PC-3 (cell line): ENCODE measurements at places on chromosomes 2 and 18. TPM values are rescaled to one million over a fixed set of nuclear protein-coding genes. Genes with fewer than 3 reads are reported as not detected.

CNPPD1 gene
- total RNA-seq = 38.2 and 44.0 TPM in 2 replicates

GRCh38 chr18:46702471-46702870 is 45.5 kb upstream of the LOXHD1 start:
- no peak for DNase-seq

DNA sequence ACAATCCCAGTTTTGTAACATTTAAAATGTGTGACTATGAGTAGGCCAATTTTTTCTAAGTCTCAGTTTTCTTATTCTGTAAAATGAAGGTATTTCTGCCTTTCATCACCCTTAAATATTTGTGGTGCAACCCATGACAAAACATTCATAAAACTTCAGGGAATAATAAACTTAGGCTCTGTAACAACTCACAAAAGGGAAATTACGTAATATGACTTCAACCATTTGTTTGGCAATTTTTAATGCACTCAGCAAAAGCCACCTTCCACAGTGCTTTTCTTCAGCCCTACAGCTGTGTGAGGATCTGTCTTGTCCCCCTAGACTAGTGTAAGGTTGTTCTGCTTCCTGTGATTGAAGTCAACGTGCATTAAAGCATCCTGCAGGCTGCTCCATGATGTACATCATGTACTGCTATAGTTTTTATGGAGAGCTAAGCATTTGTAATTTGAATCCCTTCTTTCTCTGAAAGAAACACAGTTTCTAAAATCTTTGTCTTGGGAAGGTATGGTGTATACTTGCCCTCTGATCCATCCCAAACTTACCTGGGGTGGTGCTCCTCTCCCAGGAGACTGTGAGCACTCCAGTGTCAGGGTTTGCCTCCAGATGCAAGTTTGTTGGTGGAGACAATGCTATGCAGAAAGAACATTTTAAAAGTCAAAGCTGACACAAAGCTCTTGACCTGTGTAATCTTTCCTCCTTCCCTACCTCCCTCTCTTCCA is 39.1 kb downstream of the FN1 start:
- peak; percentile 34 for DNase-seq

DNA sequence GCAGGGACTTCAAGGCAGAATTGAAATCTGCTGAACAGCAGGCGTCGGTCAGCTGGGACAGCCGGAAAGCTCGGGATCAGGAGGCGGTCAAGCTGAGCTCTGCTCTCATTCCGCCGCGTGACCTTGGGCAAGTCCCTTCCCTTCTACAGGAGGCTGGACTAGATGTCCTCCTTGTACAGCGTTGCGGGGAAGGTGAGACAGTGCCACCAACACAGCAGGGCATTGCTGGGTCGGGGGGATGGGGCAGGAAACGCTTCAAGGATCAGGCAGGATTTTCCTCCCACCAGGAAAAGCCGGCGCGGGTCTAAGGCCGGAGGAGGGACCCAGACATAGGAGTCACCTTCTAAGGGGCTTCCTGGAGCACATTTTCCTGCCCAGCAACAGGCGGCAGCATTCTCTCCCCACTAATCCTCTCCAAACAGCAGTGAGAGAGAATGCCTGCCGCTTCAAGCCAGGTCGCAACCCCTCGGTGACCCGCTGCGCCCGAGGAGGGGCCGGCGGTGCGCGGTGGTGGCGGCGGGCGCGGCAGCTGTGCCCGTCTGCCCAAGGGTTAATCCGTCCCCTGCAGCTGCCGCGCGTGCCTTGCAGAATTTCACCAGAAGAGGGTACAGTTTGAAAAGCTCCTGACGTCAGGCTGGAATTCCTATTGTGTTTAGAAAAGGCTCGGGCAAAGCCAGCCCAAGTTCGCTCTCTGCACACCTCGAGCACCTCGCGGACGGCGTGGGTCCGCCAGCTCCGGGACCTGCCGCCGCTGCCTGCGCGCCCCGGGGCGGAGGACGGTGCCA is at the start of gene KCNF1:
Gene KCNF1 (plus strand): TSS at position 644 of the 785 bp plus-strand sequence. CDS start 493 bp downstream, outside the sequence.
- peak; percentile 51 for DNase-seq

ARPC2 gene
- 210 and 213 TPM in 2 replicates for total RNA-seq

DNA sequence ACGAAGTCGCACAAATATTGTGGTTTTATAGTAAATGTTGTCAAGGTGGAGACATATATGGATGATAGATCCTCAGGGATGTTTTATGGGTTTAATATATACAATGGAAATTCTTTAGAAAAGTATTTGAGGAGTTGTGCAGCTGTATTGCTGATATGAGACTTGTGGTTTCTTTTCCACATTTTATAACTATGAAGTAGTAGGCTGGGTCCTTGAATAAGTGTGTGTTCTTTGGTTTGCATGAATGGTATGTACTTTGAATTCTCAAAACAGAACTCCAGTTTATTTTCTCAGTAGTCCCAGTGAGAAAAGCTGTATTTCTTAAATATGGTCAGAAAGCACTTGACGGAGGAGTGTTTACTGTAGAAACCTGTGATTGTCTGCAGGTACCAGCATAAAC is 42.4 kb downstream of the PLCL1 start:
- DNase-seq = no peak

GRCh38 chr2:201406077-201406662 is 45.1 kb downstream of the TRAK2 start:
- peak; percentile 44 for DNase-seq

DNA sequence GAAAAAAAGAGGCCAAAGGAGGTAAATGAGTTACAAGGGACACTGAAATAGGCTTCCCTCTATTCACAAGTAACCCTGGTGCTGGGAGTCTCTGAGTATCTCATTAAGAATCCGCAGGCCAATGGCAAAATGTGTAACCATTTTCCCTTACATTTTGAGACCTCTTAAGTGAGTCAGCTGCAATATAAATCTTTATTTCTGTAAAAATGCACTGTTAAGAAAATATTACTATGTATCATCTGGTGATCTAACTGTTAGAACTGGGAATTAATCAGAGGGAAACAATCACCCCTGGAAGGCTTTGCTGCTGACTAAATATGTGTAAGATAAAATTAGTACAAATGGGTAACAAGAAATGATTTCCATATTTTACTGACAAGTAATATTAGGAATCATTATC is 483.1 kb upstream of the CHST9 start:
- peak; percentile 21 for DNase-seq

- no peak for DNase-seq
Measured at GRCh38 chr18:8756571-8756970, 51.2 kb downstream of the MTCL1 start.

DNA sequence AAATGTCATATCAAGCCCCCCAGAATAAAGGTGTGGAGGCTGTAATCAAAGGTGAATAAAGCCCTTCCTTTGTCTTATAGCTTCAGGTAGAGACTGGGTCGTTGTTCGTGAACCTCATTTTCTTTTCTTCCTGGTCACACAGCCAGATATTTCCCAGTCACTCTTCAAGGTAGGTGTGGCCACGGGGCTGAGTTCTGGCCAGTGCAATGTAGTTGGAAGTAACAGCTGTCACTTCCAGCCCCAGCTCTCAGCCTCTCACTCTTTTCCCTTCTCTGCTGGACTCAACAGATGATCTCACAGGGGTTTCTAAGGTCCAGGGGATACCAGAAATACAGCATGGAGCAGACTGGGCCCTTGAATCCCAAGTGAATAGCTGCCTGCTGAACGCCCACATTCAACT is 15.8 kb upstream of the TRPM8 start:
- no peak for DNase-seq

DNA sequence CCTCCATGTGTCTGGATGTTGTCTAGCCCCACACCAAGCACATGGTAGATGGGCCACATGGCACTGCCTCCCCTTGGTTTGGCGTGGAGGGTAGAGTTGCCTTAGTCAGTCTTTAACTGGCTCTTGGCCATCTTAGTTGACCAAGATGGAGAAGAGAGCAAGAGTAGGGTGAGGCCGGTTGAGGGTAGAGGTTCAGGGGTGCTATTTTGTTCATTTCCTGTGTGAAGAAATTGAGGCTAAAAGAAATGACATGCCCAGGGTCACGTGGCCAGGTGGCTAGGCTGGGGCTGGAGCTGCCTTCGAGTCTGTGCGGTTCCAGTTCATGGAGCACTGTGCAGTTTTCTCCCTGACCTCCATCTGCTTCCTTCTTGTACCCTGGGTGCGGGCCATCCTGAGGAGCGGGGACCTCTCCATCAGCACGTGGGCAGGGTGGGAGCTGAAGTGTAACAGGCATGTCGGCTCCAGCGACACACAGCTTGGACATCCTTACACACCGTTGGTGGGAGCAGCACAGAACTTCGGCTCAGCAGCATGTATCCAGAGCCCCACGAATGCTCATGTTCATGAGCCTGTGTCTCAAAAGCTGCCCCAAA is 213.2 kb downstream of the GBX2 start:
- DNase-seq = no peak

DNA sequence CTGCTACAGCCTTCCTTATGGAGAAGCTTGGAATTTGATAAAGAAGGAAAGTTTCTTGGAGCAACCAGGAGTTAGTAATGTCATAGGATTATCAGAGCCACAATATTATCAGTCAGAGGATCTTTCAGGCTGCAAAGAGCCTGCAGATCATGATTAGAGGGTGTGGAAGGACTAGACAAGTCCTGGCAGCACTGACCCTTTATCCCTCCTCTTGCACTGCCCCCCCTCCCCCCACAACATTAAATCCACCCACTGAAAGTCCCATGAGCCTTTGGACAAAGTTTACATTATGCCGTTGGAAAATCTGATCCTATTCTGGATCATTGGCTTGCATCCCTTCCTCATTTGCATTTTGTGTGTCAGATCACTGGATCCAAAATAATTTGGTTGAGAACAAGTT is 18.7 kb upstream of the IMPA2 start:
- no peak for DNase-seq

SIX3 gene
- 0.07 TPM in 1 of 2 replicates, not detected in the other for total RNA-seq

GRCh38 chr2:16257322-16258028 is 317.1 kb downstream of the MYCN start:
- DNase-seq = no peak

CFAP221 gene
- not detected in 2 replicates for total RNA-seq

GRCh38 chr2:217790195-217790594 is 212.6 kb downstream of the TNS1 start:
- DNase-seq = no peak

DNA sequence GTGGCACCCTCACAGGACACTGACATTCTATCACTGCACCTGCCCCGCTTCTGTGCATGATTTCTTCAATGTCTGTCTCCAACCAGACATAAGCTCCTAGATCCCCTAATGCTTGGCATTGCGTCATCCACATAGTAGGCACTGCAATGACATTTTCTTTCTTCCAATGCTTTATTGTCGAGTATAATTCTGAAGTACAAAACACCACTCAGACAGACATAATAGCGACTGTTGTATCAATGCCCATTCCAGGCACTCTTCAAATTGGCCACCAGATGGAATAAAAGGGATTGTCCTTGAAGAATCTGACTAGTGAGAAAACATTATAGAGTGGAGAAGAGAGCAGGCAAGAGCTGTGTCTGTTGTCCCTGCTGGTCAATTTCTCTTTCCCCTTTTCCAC is 89.0 kb downstream of the LPIN1 start:
- DNase-seq = peak; percentile 33

- no peak for DNase-seq
Measured at GRCh38 chr18:78144669-78145068, 834.9 kb upstream of the SALL3 start.

NEB gene
- under 0.01 and 0.11 TPM in 2 replicates for total RNA-seq

ALPG gene
- total RNA-seq = 0.12 and 0.18 TPM in 2 replicates

PLCD4 gene
- 5.6 and 11.7 TPM in 2 replicates for total RNA-seq

- DNase-seq = no peak
Measured at GRCh38 chr2:136135921-136136906, 18.3 kb upstream of the CXCR4 start.

- no peak for DNase-seq
Measured at GRCh38 chr18:36088256-36088655, 20.9 kb upstream of the RPRD1A start.

DNA sequence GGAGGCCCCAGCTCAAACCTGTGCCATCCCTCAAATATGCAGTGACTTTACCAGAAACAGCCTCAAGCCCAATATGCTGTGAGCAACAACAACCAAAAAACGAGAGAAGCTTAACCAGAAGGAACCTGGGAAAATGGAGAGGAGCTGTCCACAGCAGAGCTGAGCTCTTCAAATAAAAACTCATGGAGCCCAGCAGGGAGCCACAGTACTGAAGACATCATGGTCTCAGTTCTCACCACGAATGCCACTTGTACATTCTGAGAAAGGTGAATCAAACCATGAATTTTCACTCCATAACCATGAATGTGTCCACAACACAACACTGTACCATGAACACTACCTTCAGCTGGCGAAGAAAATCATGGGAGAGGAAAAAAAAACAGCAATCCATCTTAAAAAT is 50.5 kb downstream of the KLHL14 start:
- no peak for DNase-seq

DNA sequence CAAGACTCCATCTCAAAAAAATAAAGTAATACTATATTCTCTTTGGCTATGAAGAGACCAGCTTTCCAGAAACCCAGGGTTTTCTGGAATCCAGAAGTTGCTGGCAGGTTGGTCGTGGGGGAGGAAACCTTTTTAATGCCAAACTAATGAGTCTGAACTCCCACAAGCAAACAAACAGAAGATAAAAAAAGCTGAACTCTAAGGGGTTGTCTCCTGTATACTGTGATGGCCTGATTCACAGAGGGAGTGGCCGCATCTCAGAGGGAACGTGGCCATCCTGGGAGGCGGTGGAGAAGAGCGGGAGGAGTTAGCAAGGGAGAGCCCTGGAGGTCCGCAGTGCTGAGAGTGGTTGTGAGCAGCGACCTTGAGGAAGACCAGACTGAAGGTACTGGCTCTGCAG is 36.1 kb downstream of the LIMS1 start:
- peak; percentile 86 for DNase-seq

- DNase-seq = peak; percentile 11
Measured at GRCh38 chr2:110818767-110819481, 86.6 kb downstream of the ACOXL start.

GRCh38 chr18:69795791-69796190 is 151.9 kb downstream of the CD226 start:
- peak; percentile 41 for DNase-seq

GRCh38 chr18:10059610-10060468 is 146.0 kb downstream of the VAPA start:
- DNase-seq = no peak
